BE2C (cell line): ENCODE measurements at places on chromosomes 16 and 17.

DNA sequence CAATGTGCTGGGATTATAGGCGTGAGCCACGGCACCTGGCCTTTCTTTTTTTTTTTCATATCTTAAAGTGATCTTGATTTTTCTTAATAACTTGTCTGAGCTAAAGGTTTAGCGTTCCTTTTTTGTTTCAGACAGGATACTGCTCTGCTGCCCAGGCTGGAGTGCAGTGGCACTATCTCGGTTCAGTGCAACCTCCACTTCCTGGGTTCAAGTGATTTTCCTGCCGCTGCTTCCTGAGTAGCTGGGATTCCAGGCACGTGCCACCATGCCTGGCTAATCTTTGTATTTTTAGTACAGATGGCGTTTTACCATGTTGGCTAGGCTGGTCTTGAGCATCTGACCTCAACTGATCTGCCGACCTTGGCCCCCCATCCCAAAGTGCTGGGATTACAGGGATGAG, 4.0 kb downstream of the RUSF1 start:
- no peak for DNase-seq

- DNase-seq: no peak
These were observed 28.9 kb downstream of the LCMT1 start for GRCh38 chr16:25140459-25140858.

- DNase-seq: no peak
These were observed 18.9 kb downstream of the NUP93 start for GRCh38 chr16:56748826-56749225.

- no peak for DNase-seq
These were observed 224.2 kb upstream of the WSCD1 start for GRCh38 chr17:5846001-5846400.

DNA sequence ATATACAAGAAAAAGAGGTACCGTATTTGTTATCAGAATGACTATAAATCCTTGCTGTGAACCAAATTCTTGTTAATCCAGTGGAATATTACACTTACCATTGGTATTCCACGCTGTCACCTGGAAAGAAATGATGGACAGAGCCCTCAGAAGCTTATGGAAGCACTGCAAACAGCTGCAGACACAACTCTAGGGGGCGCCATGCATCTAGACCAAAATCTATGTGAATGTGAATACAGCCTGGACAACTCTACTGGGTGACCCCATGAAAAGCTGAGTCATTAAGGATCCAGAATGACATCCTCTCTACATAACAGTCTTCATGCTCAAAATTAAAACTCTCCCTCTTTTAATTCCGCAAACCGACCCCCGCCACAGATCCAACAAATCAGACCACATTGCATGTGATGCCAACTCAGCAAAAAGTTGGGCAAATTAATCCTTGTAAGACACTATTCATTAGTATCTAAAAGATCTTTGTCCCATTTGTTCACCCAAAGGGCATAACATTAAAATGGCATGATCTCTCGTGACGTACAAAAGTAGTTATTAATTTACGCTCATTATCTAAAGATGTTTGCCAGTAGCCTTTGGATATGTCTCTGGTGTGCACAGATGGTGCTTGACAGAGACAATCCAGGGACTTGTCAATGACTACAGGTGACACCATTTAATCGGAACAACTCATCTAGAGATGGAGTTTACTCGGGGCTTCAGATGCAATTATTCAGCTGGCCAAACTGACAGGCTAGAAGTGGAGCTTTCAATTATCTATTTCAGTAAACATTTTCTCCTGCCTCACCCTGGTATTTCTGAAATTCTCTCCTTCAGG, 552.7 kb upstream of the PSMD7 start:
- peak; percentile 39 for DNase-seq

GRCh38 chr16:17327664-17328335, 143.0 kb downstream of the XYLT1 start:
- DNase-seq: no peak

DNA sequence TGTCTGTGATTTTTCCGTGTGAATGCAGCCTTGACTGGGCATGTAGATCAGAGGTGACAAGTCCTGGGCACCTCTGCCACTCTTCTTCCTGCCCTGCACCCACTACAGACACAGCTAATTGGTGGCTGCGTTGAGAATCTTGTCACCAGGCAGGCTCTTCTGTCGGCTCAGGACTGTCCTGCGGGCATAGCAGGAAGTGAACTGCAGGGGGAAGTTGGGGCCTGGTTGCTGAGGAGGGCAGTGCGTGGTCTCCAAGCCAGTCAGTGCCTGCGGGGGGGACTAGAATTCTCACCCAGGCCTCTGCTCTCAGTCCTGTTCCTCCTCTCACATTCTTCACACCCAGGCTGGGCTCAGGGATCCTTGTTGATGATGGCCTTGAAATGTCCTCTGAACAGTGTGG, 50.5 kb downstream of the JPH3 start:
- DNase-seq: no peak

- no peak for DNase-seq
These were observed 164.4 kb upstream of the CIBAR2 start for GRCh38 chr16:85276721-85277120.

DNA sequence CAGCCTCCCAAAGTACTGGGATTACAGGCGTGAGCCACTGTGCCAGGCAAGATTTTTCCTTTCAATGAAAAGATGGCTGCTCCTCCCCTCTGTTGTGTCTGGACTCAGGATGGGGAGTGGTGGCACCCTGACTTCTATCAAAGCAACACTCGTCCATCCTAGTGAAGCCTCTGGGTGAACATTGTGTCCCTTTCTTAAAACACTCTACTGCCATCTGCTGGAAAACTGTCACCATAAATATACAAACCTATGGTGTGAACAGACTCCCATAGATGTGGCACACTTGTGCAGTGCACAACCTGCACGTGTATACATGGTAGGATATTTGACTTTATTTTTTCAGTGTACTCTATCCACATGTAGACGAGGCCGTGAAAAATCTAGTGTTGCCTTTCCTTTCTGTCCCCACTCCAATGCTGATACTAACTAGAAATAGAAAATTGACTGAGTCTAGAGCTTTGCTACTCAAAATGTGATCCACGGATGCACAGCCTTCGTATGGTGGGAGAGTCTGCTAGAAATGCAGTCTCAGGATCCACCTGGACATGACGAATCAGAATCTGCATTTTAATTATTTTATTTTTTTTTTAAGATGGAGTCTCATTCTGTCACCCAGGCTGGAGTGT, 55.9 kb upstream of the PLCG2 start:
- peak; percentile 63 for DNase-seq

GRCh38 chr17:50493744-50494143, 14.5 kb upstream of the MYCBPAP start:
- no peak for DNase-seq

GRCh38 chr17:57762452-57763395, 17.6 kb upstream of the CCDC182 start:
- peak; percentile 44 for DNase-seq

GRCh38 chr16:70694088-70694867, 8.4 kb upstream of the MTSS2 start:
- no peak for DNase-seq

GRCh38 chr16:27174798-27175197, 28.5 kb upstream of the KDM8 start:
- DNase-seq: no peak

DNA sequence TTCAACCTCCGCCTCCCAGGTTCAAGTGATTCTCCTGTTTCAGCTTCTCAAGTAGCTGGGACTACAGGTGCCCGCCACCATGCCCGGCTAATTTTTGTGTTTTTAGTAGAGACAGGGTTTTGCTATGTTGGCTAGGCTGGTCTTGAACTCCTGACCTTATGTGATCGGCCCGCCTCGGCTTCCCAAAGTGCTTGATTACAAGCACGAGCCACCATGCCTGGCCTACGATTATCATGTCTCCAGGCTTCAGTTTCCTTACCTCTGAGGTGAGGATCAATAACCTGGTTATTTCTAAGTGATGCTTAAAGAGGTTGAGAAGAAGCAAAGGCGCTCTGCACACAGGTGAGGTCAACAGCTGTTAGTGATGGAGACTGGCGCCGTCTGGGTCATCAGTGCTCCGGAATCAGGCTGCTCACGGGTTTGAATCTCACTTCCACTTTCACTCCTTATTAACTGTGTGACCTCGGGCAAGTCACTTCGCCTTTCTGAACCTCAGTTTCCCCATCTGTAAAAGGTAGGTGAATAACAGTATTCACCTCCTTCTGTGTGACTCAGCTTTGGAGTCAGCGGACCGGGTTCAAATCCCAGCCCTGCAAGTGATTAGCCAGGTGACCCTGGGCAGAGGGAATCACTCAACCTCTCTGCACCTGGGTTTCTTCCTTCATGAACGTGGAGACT, 745 bp upstream of the ABCC1 start:
- no peak for DNase-seq

DNA sequence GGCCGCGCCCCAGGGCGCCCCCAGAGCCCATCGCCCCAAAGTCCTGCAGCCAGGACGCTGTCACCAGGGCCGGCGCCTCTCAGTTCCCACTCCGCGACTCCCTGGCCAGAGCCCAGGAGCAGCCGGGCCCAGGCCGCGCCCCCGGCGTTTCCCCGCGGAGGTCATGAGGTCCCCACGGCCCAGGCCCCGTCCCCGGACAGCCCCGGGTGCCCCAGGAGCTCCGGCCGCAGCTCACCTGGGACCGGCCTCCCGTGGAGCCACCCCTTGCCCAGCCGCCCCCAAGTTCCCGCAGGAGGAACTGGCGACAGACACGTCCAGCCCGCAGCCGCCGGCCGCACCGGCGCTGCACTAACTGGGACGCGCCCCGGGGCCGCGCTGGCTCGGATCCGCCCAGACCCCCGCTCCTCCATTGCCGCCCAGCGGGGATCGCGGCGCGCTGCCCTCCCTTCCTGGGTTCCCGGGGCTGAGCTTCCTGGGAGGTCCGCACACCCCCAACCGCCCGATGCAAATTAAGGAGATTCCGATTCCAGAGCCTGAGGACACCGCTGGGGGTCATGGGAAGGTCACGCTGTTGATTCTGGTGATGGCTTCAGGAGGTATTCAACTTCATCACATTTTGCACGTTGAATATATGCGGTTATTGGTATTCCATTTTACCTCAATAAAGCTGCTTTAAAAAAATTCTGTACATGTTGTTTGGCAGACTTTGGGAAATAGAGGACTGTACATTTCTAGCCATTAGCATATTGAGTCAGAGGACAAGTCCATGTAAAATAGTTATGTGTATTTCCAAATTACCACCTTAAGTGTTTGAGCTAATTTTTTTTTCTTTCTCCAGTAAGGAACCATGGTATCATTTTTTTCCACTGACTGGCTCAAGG, 9.9 kb downstream of the AHSP start:
- DNase-seq: no peak

DNA sequence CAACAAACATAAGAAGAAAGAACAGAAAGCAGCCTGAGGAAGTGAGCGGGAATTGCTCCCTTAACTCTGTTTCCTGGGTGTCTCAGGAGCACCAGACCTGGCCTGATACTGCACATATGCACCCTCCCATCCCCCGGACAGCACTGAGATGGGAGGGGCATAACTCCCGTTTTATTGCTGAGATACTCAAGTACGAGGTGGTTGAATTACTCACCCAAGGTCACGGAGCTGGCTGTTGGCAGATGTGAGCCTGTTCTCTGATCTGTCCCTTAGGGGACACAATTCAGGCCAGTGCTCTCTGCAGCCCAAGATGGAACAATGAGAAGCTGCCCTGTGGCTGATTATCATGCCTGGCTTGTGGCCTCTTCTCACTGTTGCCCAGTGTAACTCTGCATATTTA, 9.1 kb upstream of the MED9 start:
- no peak for DNase-seq

DNA sequence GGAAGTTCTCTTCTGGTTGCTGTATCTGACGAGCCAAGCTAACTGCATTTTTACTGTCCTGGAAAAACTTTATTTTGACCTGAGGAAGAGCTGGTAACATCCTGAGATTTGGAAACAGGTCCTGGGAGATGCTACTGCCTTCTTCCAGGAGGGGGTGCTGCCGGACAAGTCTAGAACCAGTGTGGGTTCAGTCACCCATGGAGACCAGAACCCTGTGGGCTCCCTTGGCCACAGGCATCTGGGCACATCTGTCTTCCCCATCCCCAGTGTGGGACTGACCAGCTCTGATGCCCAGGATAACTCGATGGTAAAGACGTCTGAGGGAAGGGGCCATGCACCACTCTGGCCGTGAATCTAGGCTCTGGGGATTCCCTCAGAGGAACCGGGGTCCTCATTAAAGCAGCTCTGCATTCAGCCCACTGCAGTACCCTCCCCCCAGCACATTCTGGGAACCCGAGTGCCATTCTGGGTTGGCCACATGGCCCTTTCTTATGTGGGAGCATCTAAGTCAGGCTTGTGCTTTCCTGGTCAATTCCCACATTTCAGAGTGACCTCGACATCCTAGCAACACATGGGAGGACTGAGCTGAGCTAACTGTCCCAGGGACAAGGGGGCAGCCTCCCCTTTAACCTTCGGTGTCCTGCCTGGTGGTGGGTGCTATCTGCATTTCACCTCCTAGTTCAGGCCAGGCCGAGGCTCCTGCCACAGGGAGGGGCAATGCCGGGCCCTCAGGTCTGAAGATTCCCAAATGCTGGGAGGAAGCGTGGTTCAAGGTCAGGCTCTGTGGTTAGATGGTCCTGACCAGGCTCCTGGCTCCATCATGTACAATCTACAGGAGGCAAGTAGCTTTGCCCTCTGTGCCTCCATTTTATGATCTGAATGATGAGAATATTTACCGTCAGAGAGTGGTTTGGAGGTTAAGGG, 6.4 kb downstream of the C16orf86 start:
- DNase-seq: peak; percentile 88

- peak; percentile 38 for DNase-seq
These were observed 1.5 kb downstream of the SLC38A8 start for GRCh38 chr16:84040823-84041820.

- no peak for DNase-seq
These were observed 26.4 kb upstream of the PITPNA start for GRCh38 chr17:1588821-1589585.

- DNase-seq: no peak
These were observed 42.3 kb upstream of the NOL11 start for GRCh38 chr17:67675481-67675880.

DNA sequence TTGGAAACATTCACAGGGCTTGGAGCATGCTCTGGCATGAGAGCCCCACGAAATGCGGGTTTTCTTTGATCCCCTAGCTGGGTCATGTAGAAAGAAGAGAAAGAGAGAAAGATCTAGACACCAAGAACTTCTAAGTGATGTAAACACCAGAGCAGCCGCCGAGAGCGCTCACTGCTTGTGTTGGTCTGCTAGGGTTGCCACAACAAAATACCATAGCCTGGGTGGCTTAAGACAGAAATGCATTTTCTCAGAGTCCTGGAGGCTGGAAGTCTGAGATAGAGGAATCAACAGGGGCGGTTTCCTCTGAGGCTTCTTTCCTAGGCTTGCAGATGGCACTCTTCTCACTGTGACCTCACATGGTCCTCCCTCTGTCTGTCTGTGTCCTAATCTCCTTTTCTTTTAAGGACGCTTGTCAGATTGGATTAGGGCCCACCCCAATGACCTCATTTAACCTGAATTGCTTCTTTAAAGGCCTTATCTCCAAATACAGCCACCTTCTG, 139.5 kb downstream of the CYLD start:
- no peak for DNase-seq
